ENCODE measurements at places on chromosomes 2 and 18. TPM values are rescaled to one million over a fixed set of nuclear protein-coding genes. Genes with fewer than 3 reads are reported as not detected.

Gene MARCHF4
- total RNA-seq = 0.12 TPM

Gene TMEFF2
- total RNA-seq = 2.2 TPM

Gene CHRNA1
- not detected for total RNA-seq

Gene MORN2
- 126 TPM for total RNA-seq

Gene DNAJC5G
- total RNA-seq = not detected

Gene WDR54
- 25.3 TPM for total RNA-seq

Gene BCL2
- 5.4 TPM for total RNA-seq

Gene SLC14A1
- total RNA-seq = 35.8 TPM

Gene EVA1A
- total RNA-seq = 48.6 TPM

Gene CYP27C1
- total RNA-seq = not detected

Gene PDK1
- total RNA-seq = 26.4 TPM

Gene IL18R1
- total RNA-seq = not detected

Gene RNF125
- 0.05 TPM for total RNA-seq

Gene ESPNL
- 0.03 TPM for total RNA-seq

Gene RAB17
- total RNA-seq = not detected

Gene SNORC
- total RNA-seq = 4.1 TPM

Gene SP5
- 0.39 TPM for total RNA-seq

Gene CCDC74B
- 3.9 TPM for total RNA-seq

Gene MOCOS
- total RNA-seq = 13.4 TPM

Gene MBP
- total RNA-seq = not detected

Gene CD207
- total RNA-seq = not detected

Gene HYCC2
- 0.86 TPM for total RNA-seq

Gene TMEM163
- not detected for total RNA-seq

Gene CYS1
- total RNA-seq = 2.0 TPM

Gene GREB1L
- total RNA-seq = 0.07 TPM

Gene GRB14
- 1.4 TPM for total RNA-seq

Gene SP110
- 12.7 TPM for total RNA-seq

Gene ABCG8
- not detected for total RNA-seq

Gene MAP3K20
- 32.8 TPM for total RNA-seq

All from MG63 (cell line).